Activated naive CD4-positive, alpha-beta T cell (primary cell): ENCODE measurements at places on chromosomes 3 and 15.

DNA sequence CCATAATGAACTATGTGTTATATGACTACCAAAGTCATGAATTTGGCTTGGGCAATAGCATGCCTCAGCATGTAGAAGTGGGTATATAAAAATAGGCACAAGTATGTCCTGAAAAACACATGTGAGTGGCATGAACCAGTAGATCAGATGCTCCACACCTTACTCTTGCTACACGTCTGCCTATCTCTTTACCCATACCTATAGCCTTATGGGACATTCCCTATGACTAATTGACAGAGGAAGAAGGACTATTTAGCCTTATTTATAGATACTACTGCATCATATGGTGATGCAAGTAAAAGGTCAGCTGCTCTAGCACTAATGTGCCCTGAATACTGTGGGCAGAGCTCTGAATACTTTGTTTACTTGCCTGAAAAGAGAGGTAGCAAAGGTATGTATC lies 81.0 kb upstream of the ZPLD1 start:
- DNase-seq: no peak

GRCh38 chr15:87707566-87708130 lies 548.9 kb downstream of the NTRK3 start:
- no peak for DNase-seq

GRCh38 chr15:45891766-45892165 lies 256.9 kb downstream of the SQOR start:
- DNase-seq: no peak

GRCh38 chr3:196108075-196108743 lies 26.3 kb upstream of the TFRC start:
- no peak for DNase-seq

- no peak for DNase-seq
Observed at GRCh38 chr3:168216851-168217250, 121.1 kb upstream of the GOLIM4 start.

- no peak for DNase-seq
Observed at GRCh38 chr3:9817436-9817835, 7.4 kb downstream of the TTLL3 start.

- no peak for DNase-seq
Observed at GRCh38 chr3:134598763-134599545, 51.9 kb downstream of the KY start.

GRCh38 chr15:79615754-79616153 lies 183.6 kb downstream of the MINAR1 start:
- DNase-seq: no peak

DNA sequence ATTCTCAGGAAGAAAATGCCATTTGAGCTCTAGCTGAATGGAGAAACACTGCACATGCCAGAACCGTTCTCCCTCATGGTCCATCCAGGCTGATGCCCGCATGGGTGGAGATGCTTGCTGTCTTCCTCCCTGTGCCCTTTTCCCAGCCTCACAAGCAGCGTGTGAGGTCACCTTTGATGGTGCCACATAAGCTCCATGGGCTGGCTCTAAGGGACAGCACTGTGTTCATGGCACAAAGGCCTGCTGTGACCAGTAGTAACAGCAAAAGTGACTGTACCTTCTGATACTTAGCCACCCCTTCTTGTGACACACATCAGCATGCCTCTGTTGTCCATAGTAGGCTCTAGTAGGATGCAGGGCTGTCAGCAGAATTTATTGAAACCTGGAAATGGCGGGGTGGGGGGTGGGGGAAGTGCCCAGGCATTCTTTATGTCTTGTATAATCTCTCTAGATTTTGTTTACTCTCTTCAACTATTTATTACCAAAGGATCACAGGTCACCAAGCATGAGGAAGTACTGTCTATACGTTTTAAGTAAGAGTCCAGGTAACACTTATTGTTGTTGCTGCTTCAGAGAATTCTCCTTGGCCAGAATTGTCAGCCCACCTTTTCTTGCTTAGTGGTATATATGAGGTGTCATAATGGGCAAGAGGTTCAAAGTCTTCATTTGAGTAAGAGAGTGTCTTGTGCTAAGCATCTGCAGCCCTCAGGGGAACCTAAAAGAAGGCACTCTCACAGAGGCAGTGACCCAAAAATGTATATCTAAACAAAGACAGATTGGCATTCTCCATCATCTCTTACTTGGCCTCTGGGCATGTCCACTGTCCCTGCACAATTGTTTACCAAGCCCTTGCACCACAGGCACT lies 56.5 kb downstream of the RAB7A start:
- DNase-seq: no peak

DNA sequence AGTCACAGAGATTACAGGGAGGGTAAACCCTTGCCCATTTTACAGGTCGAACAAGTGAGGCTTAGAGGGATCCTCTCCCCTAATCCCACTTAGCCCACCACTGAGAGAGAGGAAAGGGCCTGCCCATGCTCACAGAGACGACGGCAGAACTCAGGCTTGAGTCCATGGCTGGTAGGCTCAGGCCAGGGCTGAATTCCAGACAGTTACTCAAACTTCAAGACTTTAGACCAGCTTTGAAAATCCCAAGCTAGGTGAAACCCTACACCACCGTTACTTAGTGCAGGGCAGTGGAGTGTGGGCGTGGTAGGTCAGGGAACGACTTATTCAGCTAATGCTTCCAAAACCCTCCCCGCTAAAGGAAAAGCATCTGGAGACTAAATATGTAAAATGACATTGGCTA lies 16.4 kb downstream of the GRIP2 start:
- no peak for DNase-seq

GRCh38 chr3:38521391-38521987 lies 25.3 kb downstream of the EXOG start:
- no peak for DNase-seq

- no peak for DNase-seq
Observed at GRCh38 chr3:42440924-42441323, 30.5 kb upstream of the LYZL4 start.

DNA sequence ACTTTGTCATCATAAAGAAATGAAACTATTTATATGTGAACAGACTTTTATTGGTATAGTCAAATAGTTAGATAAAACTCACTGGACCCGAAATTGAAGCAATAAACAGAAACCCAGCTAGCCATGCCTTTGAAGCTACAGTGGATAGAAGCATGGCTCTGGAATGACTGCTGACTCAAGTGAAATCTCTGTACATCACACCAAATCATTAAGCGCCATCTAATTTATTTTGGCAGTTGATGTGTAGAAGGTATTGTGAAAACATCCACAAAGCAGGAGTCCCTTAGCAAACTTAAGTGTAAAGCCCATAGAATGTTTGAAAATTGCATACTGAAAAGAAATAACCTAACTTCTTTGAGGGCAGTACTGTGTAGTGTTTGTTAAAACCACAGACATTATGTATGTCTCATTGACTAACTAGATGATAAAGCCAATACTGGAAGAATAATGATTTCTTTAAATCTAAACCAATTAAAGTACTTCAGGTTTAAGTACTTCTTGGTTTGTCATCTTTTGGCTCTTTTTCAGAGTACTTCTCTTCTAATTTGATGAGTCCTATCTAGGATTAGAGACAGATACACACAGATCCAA lies 42.8 kb upstream of the FBXL22 start:
- DNase-seq: no peak

DNA sequence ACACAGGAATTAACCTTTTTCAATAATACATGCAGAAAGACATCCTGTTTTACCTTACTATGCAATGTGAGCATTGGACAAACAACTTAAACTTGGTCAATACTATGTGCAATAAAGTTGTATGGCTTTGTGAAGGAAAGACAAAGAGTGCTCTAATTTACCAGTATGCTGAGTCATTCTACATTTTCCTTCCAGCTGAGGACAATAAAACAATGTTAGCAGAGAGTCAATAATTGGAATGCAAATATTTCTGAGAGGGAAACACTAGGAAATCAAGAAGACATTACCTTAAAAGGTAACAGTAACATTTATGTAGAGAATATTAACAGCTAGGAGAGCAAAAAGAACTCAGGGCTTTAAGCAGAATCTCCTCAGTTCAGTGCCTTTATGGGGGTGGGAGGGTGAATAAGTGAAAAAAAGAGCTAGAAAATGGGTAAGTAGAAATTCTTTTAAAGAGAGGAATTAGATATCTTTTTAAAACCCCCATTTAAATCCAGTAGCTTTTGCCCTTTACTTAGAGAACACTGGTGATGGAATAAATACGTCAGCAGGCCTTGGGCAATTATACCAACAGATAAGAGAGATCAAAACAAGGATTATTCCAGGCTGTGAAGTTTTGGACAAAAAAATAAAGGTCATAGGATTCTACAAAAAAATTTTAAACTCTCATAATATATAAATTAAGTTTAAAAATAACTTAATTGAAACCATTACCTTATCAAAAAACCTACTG lies 11.6 kb upstream of the HGD start:
- DNase-seq: no peak

DNA sequence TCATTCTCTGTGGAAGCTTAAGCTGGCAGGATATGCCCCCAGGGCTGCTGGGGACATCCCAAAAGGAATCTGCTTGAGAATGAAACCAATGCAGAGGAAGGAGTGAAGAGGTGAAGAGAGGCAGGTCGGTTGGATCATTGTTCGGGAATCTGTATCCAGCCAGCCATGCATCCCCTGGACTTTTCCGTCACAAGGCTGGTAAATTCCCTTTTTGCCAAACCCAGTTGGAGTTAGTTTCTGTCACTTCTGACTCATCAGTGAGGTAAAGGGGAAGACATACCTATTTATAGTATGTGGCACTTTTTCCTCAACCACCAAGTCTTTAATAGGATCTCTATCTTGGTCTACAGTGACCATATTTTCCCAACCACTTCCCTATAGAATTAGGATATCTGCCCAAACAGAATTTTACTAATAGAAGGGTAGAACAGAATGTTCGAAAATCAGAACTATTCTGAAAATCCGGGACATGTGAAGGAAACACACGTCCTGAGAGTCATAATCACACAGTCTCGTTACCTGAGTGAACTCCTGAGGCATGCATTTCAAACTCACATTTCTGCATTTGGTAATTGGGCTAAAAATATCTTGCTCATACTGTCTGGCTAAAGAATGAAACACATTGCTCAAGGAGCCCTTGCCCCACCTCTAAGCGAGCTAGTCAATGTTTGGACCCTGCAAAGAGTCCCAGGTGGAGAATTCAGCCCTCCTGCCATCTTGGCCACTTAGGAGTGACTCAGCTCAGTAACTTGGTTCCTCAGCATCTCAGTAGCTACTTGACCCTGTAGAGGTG lies 289.7 kb upstream of the ADAMTS9 start:
- no peak for DNase-seq

GRCh38 chr3:18127174-18127858 lies 297.8 kb downstream of the SATB1 start:
- no peak for DNase-seq

DNA sequence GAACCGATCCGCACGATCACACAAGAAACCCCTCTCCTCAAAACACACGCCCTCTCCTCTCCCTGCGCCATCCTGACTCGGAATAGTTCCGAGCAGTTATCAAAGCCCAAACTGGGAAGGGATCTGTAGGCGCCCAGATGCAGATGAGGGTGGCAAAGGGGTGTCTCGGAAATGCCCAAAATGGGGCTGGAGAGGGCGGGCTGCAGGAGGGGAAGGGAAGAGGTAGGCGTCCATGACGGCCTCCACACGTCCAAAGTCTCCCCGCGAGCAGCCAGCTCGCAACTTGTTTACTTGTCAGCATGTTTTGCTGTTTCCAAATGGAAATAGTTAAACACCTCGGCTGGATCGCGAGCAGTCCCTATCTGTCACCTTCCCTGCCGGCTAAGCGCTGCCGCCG lies 1.5 kb downstream of the NTRK3 start:
- DNase-seq: no peak

DNA sequence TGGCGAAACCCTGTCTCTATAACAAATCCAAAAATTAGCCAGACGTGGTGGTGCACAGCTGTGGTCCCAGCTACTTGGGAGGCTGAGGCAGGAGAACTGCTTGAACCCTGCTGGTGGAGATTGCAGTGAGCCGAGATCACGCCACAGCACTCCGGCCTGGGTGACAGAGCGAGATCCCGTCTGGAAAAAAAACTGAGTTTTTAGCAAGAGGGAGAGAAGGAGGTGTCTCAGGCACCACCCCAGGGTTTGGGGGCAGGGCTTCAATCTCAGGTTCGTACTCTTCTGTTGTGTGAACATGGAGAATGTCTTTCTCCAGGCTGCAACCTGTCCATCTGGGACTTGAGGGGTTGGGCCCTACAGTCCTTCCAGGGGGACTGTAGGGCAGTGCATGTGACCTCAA lies 2.7 kb downstream of the CHRNA3 start:
- DNase-seq: no peak

DNA sequence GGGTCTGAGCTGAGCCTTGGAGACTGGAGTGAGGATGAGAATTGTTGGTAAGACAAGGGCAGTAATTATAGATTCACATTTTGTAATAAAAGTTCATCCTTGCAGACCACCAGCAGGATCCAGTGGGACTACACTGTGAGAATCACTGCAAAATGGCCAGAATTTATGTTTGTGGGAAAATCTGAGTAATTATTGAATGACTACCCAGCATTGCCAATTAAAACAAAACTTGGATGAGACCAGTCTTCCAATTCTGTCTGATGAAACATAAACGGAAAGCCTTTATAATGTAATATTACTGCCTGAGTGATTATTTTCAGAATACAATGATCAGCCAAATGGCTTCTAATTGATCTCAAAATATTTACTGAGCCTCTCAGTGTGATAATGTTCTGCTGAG lies 323.3 kb upstream of the C2CD4B start:
- no peak for DNase-seq

GRCh38 chr3:193716150-193716549 lies 123.1 kb downstream of the OPA1 start:
- no peak for DNase-seq

DNA sequence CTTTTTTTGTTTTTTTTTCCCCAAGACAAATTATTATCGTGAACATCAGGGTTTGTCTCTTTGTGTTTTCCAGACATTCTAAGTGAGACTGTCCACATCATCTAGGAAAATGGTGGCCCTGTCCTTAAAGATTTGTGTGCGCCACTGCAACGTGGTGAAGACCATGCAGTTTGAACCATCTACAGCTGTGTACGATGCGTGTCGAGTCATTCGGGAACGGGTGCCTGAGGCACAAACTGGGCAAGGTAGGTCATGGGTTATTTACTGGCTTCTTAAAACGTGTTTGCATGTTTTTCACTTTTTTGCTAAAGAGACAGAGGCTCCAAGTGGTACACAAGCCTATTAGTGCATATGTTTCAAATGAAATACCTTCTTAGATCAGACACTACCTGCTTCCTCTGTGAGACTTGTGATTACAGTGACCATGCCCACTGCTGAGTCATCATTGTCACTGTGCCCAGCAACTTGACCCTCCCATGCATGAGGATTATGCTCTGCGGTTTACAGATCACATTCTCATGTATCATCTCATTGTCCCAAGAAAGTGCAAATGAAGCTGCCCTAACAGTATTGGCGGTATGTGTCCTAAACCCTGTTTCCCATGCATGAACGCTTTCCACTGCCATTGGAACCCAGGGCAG lies 395.2 kb upstream of the TPM1 start:
- no peak for DNase-seq

DNA sequence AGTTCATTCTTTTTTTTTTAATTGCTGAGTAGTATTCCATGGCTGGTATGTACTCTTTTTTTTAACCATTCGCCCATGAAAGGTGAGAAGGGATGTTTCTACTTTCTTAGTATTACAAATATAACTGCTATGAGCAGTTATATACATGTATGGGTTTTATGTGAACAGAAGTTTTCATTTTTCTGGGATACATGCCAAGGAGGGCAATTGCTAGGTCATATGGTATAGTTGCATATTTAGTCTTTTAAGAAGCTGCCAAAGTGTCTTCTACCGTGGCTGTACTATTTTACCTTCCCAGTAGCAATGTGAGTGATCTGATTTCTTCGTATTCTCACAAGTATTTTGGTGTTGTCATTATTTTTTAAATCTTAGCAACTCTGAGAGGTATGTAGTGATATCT lies 11.2 kb upstream of the KLHL40 start:
- no peak for DNase-seq
